ENCODE measurements at places on chromosomes 6 and 20.

GRCh38 chr6:168915242-168915641 lies 338.4 kb downstream of the THBS2 start:
- DNase-seq, result no peak

GRCh38 chr20:63829603-63829944 lies 1.5 kb downstream of the ZBTB46 start:
- DNase-seq, result no peak

- no peak for DNase-seq
Observed at GRCh38 chr6:34053721-34054120, 92.2 kb downstream of the GRM4 start.

DNA sequence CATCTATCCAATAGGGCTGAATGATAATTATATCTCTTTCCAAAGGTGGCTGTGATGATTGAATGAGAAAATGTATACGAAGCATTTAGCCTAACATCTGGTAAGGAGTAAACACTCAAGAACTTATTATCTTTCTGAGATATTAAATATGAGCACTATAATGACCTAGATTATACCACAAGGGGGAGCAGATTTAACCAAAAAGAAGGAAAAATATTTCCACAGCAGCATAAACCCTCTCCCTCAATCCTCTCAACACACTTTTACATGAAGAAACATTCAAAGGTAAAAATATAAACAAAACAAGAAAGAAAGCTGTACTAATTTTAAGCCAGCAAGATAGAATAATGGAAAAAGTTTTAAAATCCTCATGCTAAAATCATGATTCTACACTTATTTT lies 68.4 kb downstream of the SHPRH start:
- peak; percentile 46 for DNase-seq

DNA sequence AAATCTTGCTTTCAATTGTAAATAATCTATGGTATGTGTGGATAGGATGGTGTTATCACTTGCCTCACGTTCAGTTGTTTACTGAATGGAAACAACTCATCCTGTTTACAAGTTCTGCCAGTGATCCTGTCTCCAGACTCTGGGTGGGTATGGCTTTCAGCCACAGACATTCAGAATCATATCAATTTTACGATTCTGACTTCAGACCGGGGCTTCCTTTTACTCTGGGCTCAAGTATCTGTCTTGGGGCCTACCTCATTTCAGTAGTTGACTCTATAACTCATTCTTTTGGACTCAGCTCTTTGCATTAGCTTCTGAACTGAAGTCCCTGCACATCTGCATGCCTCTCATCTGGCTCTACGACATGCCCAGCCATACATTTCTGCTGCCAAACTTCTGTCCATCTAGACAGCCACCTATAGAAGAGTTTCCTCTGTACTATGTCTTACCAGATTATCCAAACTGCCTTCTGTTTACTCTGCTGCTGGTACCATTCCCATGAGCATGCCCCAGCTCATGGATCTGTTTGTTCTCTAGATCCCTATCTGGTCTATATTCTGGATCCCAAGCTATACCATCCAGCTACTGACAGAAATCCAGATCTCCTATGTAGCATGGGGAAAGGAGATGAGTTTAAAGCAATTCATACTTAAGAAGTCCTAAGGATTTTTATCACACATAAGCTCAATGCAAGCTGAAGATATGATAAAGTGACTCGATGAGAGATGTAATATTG lies 34.3 kb downstream of the FYN start:
- no peak for DNase-seq

DNA sequence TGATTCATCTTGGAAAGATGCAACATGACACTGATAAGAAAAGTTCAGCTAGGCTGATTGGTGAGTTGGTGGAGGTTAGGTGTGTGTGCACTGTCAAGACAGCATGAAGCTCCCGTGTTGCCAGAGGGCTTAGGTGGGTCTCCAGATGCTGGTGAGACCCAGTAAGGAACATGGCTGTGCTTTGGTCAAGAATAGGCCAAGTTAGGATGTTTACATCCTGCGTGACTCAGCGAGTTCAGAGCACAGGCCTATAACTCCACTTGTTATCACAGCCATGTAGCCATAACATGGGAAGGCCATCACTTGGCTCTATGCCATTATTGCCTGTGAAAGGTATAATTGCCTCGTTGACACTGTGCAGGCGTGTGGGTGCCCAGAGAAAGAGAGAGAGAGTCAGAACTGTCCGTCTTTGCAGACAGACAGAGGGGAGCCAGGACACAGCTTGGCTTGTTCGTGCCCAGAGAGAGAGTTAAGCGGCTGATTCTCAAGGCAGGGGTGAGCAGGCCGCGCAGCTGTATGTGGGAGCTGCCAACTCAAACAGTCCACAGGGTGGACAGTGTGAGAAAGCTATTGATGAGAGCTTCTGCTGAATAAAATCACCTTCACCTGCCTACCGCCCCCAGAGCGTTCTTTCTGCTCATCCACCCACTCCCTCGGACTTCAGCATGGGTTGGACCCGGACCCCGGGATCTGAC lies 43.5 kb downstream of the OR2B6 start:
- no peak for DNase-seq

- DNase-seq, result no peak
Observed at GRCh38 chr20:1081891-1082290, 36.5 kb upstream of the PSMF1 start.

- DNase-seq, result no peak
Observed at GRCh38 chr6:23106951-23107350, 537.6 kb downstream of the HDGFL1 start.

DNA sequence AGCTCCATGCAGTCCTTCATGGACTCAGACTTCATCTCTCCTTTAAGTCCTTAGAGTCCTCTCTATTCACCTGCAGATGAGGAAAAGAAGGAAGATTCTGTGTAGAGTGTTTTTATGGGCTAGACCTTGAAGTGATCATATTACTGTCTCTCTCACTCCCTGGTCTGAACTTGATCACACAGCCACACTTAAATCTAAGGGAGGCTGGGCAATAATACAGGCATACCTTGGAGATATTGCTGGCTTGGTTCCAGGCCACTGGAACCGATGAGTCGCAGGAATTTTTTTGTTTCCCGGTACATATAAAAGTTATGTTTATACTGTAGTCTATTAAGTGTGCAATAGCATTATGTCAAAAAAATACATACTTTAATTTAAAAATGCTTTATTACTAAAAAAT lies 59.2 kb upstream of the FOXO3 start:
- DNase-seq, result no peak

DNA sequence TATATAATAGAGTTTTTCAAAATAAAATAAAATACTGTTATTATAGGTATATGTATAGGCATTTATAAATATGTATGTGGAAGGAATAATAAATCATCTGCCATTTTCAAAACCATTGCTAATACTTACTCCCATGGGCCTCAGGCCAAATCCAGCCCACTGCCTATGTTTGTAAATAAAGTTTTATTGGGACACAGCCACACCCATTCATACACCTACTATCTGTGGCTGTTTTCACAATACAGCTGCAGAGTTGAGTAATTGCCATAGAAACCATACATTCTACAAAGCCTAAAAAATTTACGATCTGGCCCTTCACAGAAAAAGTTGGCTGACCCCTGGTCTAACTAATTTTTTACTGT lies 9.5 kb downstream of the ALDH5A1 start:
- DNase-seq, result no peak
